GDM1 (cell line): ENCODE measurements at places on chromosomes 12 and 14.

- no peak for DNase-seq
These were observed 164.9 kb upstream of the BMP4 start for GRCh38 chr14:54121466-54122027.

GRCh38 chr12:88273875-88274274 lies 131.8 kb downstream of the TMTC3 start:
- no peak for DNase-seq

GRCh38 chr12:14239350-14239934 lies 126.0 kb upstream of the ATF7IP start:
- DNase-seq = no peak

DNA sequence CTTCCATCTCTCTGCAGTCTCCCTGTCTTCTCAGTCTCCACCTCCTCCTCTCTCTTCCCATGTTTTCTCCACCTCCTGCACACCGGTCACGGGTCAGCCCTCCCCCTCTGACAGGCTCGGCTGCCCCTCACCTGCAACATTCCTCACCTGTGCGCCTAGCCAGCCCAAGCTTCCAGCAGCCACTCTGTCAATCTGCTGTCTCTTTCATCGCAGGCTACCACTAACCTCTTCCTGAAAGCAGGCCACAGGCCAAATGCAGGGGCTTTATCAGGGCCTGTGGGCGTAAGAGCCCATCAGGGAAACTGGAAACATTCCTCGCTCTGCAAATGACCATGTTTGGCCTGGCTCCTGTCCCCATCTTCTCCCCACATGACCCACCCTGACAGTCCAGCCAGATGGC lies 34.5 kb downstream of the CMKLR1 start:
- DNase-seq = no peak

GRCh38 chr12:40145896-40146295 lies 40.0 kb upstream of the SLC2A13 start:
- no peak for DNase-seq

DNA sequence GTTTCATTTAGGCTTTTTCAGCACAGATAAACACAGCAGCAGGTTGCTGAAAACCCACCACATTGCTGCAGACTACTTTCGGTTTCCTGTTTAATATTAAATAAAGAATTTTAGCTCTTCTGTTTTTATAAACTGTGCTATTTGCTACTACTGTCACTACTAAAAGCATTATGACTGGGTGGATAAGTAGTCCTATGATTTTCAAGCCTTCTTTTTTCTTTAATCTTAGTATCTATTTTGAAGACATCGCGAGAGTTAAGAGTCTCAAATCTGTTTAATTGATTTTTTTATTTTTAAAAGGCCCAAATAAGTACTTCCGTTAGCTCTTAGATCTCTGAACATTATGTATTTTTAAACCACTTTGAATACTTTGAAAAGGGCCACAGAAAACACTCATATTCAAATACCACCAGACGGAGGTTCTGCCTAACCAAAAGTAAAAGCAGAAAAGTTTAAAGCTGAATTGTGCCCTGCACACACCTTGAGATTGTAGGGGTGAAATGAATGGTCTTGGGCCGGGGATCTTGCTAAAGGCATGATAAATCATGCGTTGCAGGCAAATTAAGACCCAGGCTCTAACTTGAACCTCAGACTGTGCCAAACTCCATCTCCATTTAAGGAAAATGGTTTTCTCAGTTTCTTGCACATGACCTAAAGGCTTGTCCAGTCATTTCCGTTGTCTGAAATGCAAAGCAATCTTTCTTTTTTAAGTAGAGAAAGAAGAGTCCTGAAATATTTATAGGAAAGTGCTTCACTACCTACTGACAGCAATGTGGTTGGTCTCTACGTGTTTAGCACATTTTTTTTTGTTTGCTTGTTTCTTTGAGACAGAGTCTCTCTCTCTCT lies 13.6 kb upstream of the FOXN3 start:
- DNase-seq = no peak

DNA sequence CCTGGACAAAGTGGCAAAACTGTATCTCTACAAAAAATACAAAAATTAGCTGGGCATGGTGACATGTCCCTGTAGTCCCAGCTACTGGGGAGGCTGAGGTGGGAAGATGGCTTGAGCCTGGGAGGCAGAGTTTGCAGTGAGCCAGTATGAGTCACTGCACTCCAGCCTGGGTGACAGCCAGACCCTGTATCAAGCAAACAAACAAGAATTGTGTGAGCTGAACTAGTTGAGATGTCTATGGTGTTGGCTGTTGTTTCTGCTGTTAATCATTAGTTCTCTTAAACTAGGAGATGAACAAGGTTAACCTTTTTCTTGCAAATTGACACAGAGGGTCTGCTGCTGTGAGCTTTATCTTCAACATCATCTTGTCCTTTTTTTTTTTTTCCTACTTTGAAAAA lies 23.6 kb downstream of the RASSF3 start:
- DNase-seq = no peak

DNA sequence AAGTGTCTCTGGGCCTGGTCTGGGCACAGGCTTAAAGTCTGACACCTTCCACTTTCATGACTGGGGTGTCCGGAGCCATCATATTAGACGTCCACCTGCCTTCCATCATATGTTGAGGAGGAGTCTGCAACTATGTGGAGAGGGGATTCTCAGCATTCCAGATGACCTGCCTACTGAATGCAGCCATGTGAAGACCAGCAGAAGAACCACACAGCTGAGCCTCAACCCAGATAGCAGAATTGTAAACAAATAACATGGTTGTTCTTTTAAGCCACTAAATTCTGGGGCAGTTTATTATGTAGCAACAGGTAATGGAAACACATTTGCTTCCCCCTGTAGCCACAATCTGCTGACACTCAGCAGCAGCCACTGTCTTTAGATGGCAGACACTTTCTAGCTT lies 4.0 kb upstream of the SLC15A4 start:
- DNase-seq = no peak

DNA sequence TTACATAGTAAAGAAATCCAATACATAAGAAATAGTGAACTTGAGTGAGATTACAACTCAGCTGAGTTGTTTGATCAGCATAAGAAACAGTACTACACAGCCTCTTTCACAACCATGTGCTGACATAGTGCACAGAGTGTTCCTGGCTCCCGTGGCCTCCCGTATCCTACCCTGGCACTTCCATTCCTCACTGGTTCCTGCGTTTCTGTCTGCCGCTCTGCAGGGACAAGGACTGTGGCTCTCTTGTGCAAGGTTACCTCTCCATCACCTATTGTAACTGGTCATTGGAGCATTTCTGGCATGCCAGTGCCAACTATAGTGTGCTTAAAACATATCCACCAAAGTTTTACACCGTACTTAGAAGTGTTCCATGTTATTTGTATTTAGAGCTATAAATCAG lies 46.3 kb upstream of the PCED1B start:
- no peak for DNase-seq

DNA sequence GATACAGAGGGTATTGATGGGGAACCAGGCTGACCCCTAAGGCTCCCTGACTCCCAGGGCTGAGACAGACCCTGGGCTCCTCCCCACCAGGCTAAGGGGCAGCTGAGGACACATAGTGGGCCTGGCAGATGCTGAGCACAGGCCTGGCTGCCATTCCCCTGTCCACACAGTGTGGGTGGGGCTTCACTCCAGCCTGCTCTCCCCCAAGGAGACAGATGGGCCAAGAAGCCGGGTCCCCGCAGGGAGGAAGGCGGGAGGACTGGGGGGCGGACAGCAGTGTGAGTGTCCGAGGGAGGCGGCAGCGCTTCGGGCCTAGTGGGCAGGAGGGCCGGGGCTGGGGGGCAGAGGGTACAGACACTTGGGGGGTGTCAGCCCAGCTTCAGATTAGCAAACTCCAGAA lies 32.0 kb downstream of the RFLNA start:
- no peak for DNase-seq
